ENCODE measurements at places on chromosomes 2 and 18. TPM values are rescaled to one million over a fixed set of nuclear protein-coding genes. Genes with fewer than 3 reads are reported as not detected.

Gene CDCA7
- total RNA-seq: 14.5 TPM

Gene ACMSD
- not detected for total RNA-seq

Gene ICOS
- not detected for total RNA-seq

Gene METTL4
- 8.2 TPM for total RNA-seq

Gene PDE1A
- total RNA-seq: 1.2 TPM

Gene SRD5A2
- total RNA-seq: not detected

Gene TRIM43
- not detected for total RNA-seq

Gene TMSB10
- 1,660 TPM for total RNA-seq

Gene MARCHF4
- total RNA-seq: not detected

Gene FHOD3
- total RNA-seq: 3.0 TPM

Gene COL3A1
- 43.8 TPM for total RNA-seq

Gene ATP6V1C2
- 5.1 TPM for total RNA-seq

Gene AKAIN1
- total RNA-seq: not detected

Gene NYAP2
- 0.32 TPM for total RNA-seq

Gene LAPTM4A
- total RNA-seq: 85.4 TPM

Gene CHAC2
- 4.8 TPM for total RNA-seq

Gene NDUFS1
- total RNA-seq: 81.6 TPM

Gene COL6A3
- 23.0 TPM for total RNA-seq

Gene IDH1
- total RNA-seq: 179 TPM

Gene VWC2L
- not detected for total RNA-seq

Gene ZFP36L2
- total RNA-seq: 71.0 TPM

Gene INHA
- 0.28 TPM for total RNA-seq

Gene DNAJC10
- 32.1 TPM for total RNA-seq

Gene ANKRD30B
- total RNA-seq: not detected

Gene FBXO15
- total RNA-seq: 0.76 TPM

Gene FN1
- 24.2 TPM for total RNA-seq

Gene GAREM2
- 0.68 TPM for total RNA-seq

Gene RNF125
- 1.8 TPM for total RNA-seq

Gene SLC4A5
- 0.56 TPM for total RNA-seq

Gene LGALSL
- 35.8 TPM for total RNA-seq

Gene FAP
- total RNA-seq: 1.3 TPM

Gene VWA3B
- 0.40 TPM for total RNA-seq

Gene SF3B6
- total RNA-seq: 85.7 TPM

Gene INSIG2
- 6.8 TPM for total RNA-seq

Gene CNGA3
- total RNA-seq: not detected

Gene RAMP1
- 2.2 TPM for total RNA-seq

Gene C2orf74
- total RNA-seq: 2.9 TPM

Gene CNTNAP5
- total RNA-seq: not detected

Gene MAP2
- 6.4 TPM for total RNA-seq

Gene SERTAD2
- total RNA-seq: 21.9 TPM

Gene LYPD1
- 1.6 TPM for total RNA-seq

Gene ICA1L
- 1.5 TPM for total RNA-seq

Gene CCDC138
- 4.2 TPM for total RNA-seq

Gene DSC2
- total RNA-seq: 434 TPM

Gene FTCDNL1
- 1.6 TPM for total RNA-seq

Gene SLC23A3
- 0.64 TPM for total RNA-seq

Gene CBLN2
- not detected for total RNA-seq

Gene KATNAL2
- 1.1 TPM for total RNA-seq

Gene ARL5A
- 55.7 TPM for total RNA-seq

Gene ST6GAL2
- 2.5 TPM for total RNA-seq

Gene IGFBP2
- total RNA-seq: 192 TPM

Gene C2orf66
- total RNA-seq: not detected

Gene TTC27
- total RNA-seq: 16.5 TPM

Gene PCARE
- 0.08 TPM for total RNA-seq

Gene SNORC
- total RNA-seq: 1.8 TPM

All from esophagus mucosa (tissue), 1 donor.